ENCODE measurements at places on chromosomes 16 and 17.

- no peak for DNase-seq
Observed at GRCh38 chr16:83160287-83161020, 533.7 kb downstream of the CDH13 start.

DNA sequence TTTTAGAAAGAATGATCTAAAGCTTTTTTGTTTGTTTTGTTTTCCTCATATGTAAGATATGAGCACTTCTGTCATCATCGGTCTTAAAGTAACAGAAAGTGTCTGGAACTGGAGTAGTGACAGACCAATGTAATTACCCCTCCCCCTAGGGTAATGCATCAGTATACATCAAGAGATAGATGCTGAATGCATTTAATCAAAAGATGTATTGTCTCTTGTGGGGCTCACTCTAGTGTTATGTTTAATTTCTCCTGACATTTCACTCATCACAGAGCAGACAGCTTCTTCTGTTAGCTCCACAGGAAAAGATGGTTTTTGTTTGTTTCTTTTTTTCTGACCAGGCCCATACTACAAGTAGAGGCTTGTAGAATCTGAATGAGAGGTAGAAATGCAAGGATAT lies 168.7 kb upstream of the C17orf78 start:
- no peak for DNase-seq

DNA sequence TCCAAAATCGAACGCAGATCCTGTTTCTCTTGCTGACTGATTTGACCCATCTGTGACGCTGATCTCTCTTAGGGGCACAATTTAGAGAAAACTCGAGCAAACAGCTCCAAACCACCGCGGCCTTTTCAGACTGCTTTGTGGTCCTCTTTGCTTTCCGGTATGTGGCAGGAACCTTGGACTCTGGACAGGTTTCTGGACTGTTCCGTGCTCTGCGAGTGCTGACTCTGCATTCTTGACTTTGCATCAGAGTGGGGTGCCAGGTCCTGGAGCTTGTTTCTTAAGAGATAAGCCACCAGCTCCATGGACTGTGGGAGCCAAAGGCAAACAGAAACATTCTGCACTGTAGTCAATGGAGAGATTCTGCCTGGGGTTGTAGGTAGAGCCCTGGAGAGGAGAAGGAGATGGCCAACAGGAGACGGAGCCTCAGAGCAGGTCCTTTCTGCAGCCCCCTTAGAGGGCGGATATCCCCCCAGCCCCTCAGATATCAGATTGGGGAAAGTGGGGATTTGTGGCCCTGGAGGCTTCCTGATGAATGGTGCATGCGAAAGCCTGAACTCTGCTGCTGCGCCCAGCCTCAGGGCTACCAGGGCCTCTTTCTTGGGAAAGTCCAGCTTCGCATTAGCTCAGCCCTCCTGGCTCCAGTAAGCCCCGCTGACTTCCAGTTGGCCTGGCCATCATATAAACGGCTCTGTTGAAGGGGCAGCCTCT lies 65.6 kb downstream of the WIPI1 start:
- DNase-seq, result no peak

DNA sequence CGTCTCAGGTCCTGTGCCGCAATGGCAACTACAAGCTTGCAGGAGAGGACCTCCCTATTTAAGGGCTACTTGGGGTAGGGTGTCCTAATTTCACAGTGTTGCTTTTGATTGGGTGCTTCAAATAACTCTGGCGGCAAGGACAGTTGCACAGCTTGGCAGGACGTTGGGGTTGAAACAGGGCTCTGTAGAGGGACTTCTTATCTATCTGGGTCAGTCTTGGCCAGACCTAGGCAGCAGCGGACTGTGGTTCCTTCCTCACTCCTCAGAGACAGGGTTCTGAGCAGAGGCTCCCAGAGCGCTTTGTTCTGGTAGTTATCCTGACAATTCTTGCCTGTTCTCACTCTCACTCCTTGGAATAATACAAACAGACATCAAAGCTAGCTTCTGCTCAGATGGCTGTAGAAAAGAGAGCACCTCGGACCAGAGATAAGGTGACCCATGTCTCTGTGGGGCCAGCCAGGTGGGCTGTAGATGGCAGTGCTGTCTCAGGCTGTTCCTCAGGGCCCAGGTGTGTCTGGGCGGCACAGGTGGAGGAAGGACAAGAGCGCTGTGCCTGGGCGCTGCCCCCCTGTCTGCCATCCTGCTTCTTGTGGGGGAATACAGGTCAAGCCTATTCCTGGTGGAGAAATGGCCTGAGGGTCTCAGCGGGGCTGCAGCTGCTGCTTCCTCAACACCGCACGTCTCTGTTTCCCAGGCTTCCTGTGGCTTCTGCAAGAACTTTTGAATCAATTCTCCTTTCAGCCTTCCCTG lies 61.0 kb downstream of the PLD6 start:
- DNase-seq, result no peak

GRCh38 chr17:38676706-38677504 lies 2.1 kb upstream of the EPOP start:
- DNase-seq, result peak; percentile 85

GRCh38 chr16:86930663-86931373 lies 352.5 kb downstream of the FOXL1 start:
- no peak for DNase-seq

DNA sequence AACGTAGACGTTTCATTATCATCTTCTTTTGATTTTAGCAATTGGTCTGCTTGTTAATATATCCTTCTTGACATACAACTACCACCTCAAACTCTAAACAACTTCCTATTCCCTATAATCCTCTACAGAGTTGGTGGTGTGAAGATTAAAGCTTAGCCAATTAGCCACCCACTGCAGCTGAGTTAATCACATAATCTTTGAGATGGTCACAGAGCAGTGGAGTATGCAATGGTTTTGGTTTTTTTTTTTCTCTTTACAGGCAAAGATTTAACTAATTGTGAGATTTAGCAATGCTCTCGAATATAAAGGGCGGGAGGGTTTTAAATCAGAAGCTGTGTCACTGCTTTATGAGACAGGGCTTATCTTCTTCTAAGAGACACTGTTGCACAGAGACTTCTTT lies 37.0 kb downstream of the STX8 start:
- DNase-seq, result no peak

DNA sequence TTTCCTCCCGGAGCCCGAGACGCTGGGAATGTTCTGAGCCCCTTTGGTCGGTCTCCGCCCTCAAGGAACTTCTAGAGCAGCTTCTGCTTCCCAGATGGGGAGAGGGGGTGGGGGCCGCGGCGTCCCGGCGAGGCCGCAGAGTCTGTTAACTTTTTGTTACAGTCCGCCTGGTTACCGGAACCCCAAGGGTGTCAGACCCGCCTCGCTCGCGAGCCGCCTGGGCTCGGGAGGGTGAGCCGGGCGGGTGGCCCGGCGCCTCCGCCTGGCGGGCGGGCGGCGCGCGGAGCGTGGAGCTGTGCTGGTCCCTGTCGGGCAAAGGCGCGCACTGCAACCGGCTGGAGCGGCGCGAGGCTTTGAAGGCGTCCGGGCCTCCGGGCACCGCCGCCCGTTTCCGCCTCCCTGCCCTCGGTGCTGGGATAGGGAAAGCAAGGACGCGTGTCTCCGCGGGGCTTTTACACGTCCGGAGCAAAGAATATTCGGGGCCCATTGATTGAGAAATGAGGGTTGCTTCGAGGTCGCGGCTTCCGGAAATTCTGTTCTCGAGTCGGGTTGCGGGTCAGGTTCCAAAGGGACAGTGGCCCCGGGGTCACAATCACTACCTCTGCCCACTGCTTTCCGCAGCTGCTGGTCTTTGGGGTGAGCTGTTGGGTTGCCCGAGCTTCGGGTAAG lies 1.7 kb downstream of the HS3ST3B1 start:
- peak; percentile 72 for DNase-seq

GRCh38 chr17:74343526-74344284 lies 17.7 kb downstream of the KIF19 start:
- no peak for DNase-seq

- DNase-seq, result no peak
Observed at GRCh38 chr17:59762049-59762823, 54.8 kb downstream of the VMP1 start.

DNA sequence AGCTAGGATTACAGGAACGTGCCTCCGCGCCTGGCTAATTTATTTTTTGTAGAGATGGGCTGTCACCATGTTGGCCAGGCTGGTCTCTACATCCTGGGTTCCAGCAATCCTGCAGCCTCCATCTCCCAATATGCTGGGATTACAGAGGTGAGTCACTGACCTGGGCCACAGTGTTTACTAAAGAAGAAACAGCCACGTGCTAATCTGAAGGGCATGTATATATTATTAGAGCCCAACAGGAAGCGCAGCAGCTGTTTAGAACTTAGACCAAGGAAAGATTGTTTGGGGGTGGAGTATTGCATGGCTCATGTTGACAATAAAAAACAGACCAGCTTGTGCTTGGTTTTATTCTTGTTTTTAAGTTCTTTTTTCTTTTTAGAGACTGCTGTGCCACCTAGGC lies 60.2 kb downstream of the HAPSTR1 start:
- DNase-seq, result no peak

GRCh38 chr17:38322156-38322779 lies 21.5 kb downstream of the GPR179 start:
- peak; percentile 70 for DNase-seq

GRCh38 chr16:84503751-84504395 lies 586 bp downstream of the MEAK7 start:
- no peak for DNase-seq

DNA sequence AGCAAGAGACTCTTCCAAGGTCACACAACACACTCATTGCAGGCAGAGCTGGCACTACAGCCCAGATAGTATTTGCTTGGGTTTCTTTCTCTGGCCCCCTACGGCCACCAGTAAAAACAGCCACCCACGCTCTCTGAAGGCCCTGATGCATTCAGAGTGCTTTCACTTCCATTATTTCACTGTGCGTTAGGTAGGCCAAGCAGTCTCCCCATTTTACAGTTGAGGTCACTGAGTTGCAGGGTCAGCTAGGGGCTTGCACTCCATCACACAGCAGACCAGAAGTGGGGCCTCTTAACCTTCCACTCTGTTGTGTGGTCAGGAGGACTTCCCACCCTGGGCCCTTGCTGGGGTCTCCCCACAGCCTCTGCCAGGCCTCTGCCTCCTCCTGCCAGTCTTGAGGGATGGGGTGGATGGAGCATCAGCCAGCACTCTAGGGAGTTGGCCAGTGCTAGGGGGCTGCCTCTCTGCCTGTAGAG lies 2.5 kb downstream of the TBX21 start:
- DNase-seq, result no peak

- DNase-seq, result no peak
Observed at GRCh38 chr16:84742641-84743092, 42.9 kb downstream of the USP10 start.

DNA sequence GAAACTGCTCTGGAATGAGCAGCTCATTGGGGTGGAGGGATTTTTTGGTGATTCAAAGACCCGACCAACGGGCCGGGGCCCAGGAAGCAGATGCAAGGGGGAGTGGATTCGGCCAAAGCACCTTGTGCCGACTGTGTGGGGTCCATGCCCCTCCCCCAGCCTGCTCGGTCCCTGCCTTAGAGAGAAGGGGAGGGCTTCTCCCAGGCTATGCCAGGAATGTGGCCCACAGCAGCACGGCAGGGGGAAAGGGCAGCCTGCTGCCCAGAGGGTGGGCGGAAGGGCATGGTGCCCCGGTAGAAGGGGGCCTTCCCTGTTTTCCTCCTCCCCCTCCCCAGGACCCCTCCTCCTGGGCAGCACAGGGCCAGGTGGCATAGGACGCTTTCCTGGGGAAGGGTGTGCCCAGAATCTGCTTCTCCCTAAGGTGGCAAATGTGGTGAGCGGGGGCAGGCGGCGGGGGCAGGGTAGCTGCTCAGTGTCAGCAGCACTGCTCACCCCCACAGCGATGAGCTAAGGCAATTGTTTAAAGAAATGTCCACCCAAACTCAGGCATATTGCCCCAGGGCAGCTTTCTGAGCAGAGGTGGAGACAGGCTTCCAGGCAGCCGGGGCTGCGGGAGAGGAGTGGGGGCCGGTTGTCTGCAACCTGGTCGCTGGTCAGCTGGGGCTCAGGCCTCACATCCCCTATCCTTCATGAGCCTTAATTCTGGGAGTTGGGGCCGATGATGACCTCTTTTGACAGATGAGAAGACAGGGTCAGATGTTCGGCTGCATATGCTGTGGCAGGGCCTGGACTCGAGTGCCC lies 33.9 kb upstream of the MLKL start:
- no peak for DNase-seq

DNA sequence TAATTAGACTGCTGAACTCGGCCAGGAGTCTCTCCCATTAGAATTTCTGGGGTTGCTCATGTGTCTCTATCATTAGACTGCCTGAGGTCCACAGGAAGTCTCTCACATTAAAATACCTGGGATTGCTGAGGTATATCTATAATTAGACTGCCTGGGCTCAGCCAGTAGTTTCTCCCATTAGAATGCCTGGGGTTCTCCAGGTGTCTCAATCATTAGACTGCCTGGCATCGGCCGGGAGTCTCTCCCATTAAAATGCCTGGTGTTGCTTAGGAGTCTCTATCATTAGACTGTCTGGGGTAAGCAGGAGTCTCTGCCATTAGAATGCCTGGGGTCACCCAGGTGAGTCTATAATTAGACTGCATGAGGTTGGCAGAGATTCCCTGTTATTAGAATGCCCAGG lies 2233.4 kb downstream of the TP53TG3F start:
- DNase-seq, result no peak

DNA sequence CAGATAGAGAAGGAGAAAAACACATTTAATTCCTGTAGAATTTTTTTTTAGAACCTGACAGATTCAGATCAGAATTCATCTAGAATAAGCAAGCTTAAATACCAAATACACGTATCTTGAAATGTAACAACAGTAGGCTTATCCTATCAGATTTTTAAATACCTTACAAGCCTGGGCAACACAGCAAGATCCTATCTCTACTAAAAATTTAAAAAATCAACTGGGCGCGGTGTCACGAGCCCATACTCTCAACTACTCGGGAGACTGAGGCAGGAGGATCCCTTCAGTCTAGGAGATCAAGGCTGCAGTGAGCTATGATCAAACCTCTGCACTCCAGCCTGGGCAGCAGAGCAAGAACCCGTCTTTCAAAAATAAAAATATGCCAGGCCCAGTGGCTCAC lies 13.5 kb downstream of the ACOX1 start:
- no peak for DNase-seq

- DNase-seq, result no peak
Observed at GRCh38 chr17:48738803-48739526, 10.4 kb upstream of the HOXB13 start.

GRCh38 chr16:80667251-80667560 lies 126.4 kb downstream of the DYNLRB2 start:
- no peak for DNase-seq

DNA sequence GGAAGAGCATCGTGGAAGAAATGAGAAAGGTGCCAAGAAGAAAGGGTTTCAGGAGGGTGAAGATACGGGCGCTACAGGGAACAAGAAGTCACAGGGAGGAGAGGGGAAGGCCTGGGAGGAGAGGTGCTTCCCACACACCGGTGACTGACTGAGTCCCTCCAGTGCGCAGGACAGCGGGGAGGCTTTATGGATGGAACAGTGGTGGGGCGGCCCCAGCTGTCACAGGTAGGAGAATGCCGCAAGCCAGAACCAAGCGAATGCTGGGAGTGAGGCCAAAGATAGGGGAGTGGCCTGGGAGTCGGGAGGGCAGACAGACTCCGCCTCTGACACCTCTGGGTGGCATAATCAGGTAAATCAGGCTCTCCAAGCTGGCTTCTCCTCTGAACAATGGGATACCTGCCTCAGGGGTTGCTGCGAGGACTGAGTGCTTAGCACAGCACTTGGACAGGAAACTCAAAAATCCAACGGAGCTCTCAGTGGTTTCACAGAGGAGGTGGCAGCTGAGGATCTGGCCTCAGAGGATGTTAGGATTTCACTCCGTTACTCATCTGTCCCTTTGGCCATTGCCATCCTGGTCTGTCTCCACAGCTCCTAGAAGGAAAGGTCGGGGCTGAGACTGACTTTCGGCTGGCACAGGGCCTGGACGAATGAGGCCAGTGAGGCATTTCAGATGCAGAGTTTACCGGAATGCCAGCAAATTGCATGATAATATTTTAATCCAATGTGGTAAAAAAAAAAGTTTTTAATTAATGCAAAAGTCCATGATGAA lies 717 bp upstream of the CNP start:
- no peak for DNase-seq

GRCh38 chr16:54928016-54928356 lies 2.7 kb upstream of the IRX5 start:
- DNase-seq, result no peak
